ENCODE measurements at places on chromosomes 12 and 14.

GRCh38 chr14:61872452-61872851, 110.2 kb downstream of the SNAPC1 start:
- no peak for DNase-seq

DNA sequence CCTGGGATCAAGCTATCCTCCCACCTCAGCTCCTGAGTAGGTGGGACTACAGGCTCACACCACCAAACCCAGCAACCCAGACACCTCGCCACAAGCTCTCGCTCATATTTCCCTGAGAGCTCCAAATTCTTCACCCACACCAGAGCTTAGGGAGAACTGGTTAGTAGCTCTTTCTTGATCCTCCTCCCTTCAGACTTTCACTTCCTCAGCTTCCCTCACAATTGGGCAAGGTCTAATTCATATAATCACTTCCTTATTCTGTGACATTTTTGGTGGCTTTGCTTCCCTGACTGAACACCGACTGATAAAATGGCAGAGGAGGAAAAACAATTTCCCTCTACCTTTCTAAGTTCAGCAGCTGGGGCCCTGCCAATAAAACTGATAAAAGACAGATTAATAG, 88.5 kb downstream of the GXYLT1 start:
- DNase-seq, result no peak

- DNase-seq, result no peak
Observed at GRCh38 chr14:100634026-100634425, 46.8 kb upstream of the BEGAIN start.

DNA sequence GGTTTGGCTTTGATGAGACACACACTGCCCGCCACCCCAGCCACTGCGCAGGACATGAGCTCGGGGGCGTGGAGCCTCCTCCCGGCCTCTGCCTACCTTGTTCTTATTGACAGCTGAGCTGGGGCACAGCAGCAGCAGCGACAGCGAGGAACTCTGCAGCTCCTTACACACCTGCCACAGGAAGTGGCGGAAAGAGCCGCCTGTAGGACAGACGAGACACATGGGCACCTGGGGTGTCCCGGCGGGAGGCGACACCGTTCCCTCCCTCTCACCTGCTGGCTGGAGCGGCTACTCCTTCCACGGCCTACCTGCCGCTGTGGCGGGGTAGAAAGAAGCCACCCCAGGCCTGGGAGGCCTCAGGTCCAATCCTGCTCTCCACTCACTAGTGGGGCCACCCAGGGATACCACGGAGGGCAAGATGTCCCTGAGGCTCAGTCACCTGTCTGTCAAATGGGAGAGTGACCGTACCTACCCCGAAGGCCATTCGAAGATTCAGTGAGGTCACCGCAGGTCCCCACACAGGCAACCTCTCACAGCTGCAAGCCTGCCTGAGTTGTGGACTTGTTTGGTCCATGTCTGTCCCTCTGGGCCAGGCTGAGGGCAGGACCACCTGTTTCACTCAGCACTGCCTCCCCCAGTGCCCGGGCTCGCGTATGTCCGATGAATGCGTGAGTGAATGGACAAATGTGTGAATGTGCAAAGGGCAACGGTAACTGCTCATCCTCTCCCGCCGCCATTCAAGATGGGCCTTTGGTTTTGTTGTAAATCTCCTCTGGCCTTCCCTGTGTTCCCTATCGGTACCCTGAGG, 42.6 kb downstream of the TRAFD1 start:
- no peak for DNase-seq

GRCh38 chr12:15488481-15488880, 166.2 kb downstream of the PTPRO start:
- DNase-seq, result no peak

DNA sequence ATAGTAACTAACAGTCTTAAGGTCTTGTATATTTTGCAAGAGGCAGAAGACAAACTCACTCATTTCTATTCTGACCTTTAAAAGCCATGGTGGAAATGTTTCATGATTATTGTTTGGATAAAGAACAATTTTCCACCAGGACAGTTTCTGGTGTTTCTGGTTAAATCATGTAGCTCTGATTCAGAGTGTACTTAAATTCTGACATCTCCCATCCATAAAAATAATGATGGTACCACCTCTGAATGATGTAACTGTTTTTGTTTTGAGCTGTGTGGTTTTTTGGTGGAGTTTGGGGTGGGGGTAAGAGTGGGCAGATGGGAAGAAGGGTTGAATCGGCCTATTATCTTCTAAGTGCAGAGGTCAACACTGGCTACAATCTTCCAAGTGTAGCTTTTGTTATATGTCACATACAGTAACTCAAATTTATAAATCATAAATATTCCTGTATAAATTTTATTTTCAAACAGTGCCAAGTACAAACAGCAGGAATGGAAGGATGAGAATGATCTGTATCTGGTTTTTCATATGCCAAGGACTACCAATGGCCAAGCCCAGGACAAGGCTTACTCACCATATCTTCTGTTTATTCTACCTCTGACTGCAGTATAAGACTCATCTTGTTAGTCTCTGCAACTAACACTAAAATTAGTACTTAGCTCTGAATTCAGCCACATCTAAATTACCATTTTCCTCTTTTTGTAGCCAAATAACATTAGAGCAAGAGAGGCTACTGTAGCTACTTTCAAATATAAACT, 108.7 kb downstream of the BCAT1 start:
- DNase-seq, result no peak

DNA sequence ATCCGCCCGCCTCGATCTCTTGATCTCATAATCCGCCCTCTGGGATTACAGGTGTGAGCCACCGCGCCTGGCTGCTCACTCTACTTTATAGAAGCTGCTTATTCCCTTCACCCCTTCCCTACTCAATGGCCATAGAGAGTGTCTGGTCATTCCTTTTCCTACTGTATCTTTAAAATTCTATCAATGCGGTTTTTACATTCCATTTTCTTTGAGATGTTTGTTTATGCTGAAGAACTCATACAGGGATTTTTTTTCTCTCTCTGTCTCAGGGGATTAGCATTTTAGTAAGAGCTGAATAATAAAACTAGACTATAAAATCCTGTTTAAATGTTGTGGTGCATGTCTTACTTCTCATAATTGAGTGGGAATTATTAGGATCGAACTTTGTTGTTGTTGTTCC, 218.6 kb upstream of the FOXN3 start:
- DNase-seq, result no peak

- DNase-seq, result no peak
Observed at GRCh38 chr12:12741660-12742059, 24.5 kb downstream of the CDKN1B start.

All from NCI-H1930 (cell line).